GM10248 (cell line): ENCODE measurements at places on chromosomes 11 and 22.

GRCh38 chr11:73625696-73626318, 20.6 kb upstream of the PLEKHB1 start:
- DNase-seq = peak; percentile 84

DNA sequence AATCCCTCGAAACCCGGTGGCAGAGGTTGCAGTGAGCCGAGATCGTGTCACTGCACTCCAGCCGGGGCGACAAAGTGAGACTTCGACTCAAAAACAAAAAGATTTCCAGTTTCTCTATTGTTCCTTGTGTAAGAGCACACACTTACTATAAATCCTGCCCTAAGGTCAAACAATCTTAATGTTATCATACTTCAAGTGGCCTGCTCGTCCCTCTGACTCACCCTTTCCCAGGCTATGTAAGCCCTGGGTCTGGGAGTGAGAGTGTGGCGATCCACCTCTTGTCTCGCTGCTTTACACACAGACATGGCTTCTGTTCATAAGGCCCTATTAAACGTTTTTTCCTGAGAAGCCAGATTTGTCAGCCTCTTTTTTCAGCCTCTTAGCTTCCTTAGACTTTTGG, 24.4 kb upstream of the A4GALT start:
- DNase-seq = no peak

DNA sequence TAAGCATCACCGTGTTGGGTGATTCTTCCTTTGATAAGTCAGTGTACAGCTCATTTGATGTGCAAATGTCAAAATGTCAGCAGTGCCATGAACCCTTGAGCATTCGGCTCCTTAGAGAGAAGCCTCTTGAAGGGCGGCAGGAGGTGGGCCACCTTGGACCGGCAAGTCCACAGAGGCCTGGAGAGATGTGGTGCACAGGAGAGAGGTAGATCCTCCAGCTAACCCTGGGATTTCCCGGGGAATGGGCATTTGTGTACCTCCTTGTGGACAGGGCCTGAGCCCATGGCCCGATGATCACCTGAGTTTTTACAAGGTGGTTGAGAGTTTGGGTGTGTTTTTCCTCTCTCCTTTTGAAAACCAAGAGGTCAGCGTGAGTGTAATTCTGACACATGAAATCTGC, 133.2 kb upstream of the RCN1 start:
- DNase-seq = no peak

GRCh38 chr11:27281276-27281675, 81.7 kb downstream of the CCDC34 start:
- DNase-seq = no peak

DNA sequence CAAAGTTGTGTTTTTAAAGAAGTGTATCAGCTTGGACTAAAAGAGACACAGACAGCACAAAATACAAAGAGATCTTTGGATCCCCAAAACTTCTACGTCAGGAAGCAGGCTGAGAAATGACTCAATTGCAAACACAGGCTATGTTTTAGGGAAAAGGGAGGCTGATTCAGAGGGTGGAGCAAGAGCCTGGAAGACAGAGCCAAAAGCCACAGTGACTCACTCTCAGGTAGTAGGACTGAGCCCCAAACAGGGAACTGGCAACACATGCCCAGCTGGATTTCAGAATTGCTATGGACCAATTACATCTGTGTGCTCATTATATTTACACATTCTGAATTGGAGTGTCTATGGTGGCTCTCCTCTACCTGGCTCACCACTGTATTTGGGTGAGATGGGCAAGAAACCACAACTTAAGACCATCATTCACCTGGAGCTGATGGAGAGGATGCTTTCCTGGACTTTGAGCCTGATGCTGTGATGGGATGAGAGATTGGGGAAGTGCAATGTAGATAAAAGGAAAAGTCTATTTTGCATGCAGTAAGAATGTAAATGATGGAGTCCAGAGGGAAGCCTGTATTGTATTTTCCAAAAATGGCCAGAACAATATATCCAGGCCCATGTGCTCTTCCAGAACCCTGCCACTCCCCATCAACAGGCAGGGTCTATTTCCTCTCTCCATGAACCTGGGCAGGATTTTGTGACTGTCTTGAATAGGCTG, 20.8 kb upstream of the LINC01488 start:
- DNase-seq = no peak

- DNase-seq = no peak
Observed at GRCh38 chr11:1641096-1641495, 11.5 kb downstream of the KRTAP5-5 start.

DNA sequence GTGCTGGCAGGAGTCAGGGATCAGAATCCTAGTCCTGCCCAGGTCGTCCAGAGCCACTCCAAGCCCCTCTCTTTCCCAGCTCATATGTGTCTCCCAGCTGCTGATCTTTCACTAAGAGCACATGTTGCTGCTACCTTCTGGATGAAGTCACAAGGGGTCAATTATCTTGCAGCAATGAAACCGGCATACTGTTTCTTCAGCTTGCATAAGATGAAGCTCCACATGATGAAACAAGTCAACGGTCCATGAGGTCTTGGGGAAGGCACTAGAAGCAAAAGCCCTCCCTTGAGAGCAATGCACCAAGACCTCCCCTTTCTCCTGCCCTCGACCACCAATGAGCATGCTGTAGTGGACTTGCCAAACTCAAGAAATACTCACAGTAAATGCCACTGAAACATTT, 148.9 kb downstream of the TENM4 start:
- no peak for DNase-seq

DNA sequence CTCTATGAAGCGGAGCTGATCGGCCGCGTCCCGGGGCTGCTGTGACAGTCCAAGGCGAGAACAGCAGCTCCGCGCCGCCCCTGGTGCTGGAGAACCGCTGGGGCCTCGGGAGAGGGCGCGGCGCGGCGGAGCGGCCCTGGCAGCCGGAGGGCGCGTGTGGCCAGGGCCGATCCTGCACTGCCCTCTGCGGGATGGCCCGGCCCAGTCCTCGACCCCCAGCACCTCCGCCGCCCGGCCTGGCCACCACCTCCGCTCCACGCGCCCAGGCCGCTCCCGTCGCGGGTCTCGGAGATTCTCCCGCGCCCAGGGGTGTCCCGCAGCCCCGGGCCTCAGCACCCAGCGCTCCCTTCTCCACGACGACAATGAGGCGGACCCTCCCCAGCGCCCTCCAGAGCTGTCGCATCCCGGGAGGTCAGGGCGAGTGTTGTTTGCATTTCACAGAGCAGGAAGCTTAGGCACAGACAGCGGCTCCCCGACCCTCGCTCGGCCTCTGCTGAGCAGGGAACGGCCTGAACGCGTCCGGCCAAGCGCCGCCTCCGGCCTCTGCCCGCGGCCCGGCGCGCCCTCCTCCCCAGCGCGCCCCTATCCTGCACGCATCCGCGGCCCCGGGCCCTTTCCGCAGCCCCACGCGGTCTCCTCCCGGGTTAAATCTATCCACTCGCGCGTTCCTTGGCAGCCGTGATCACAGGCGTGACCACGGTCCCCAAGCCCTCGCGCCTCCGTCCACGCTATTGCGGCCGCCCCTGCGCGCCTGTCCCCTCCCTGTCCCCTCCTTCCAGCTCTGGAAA, 109.7 kb downstream of the WNT7B start:
- DNase-seq = peak; percentile 53

DNA sequence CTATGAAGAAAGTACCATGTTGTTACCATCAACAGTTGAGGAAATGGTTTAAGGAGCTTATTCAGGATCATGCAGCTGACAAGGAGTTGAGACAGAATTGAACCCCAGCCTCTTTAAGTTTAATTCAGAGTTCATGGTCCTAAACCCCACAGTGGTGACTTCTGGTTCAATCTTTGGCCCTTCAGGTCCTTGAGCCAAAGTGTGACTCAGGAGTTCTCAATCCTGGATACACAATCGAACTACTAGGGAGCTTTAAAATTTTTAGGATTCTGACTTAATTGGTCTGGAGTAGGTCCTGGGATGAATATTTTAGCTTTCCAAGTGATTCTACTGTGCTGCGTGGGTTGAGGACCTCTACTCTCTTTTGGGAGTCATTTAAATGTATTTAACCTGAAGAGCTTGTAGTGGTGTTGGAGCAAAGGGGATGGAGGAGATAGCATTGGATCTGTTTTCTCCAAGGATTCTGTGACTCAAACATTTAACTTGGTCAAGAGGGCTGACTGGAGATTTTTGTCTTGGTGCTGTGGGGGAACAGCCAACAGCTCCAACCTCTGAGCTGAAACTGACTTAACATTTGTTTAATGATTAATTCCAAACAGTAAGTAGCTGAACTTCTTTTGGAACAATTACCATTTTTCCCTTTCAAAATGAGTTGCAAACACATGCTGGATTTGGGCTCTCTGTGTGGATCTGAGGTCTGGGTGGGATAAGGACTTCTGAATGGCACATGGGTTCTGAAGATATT, 80.1 kb downstream of the INSC start:
- DNase-seq = no peak

- DNase-seq = no peak
Observed at GRCh38 chr11:30565027-30565426, 21.1 kb downstream of the MPPED2 start.

DNA sequence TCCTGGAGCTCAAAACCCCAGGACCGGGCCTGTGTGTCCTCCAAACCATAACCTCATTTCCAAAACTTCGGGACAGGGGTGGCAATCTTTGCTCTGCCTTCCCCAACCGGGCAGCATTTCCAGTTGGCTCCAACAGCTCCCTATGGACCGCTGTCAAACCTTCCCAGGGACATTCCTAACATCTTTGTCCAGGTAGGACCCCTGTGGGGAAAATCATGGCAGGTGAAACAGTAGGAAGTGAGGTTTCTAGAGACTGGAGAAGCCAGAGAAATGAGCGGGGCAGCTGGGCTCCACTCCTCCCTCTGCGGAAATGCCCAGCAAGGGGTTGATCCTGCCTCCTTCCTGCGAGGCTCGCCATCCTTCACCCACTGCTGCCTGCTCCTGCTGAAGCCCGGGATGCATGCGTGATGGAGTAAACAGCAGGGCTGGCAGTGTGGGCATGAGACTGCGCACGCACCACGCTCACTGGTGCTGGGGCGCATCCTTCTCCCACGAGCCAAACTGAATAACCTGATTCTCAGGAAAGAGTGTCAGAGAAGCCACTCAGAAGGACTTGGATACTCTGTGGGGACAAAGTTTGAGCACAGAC, 136.4 kb downstream of the BUD13 start:
- no peak for DNase-seq

DNA sequence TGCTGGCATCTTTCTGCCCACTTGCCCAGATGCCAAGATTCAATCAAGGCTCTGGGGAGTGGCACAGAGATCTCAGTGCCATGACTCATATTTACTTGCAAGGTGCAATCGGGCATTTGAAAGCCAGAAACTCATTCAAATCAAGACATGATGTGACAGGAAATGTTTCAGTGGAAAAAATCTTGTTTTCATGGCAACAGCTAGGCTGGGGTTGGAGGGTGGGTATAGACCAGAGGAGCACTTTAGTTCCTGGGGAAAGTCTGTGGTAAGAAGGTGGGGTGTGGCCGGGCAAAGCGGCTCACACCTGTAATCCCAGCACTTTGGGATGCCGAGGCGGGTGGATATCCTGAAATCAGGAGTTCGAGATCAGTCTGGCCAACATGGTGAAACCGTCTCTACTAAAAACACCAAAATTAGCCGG, 1.2 kb downstream of the MAJIN start:
- no peak for DNase-seq

- peak; percentile 84 for DNase-seq
Observed at GRCh38 chr22:23180301-23180892, at the start of gene BCR. Gene BCR, plus strand, starts transcription at chr22:23180509. Its CDS starts 452 bp downstream, at chr22:23180961.

- DNase-seq = no peak
Observed at GRCh38 chr11:35927104-35927503, 16.8 kb upstream of the LDLRAD3 start.

- no peak for DNase-seq
Observed at GRCh38 chr11:575313-575995, 816 bp upstream of the PHRF1 start.

- DNase-seq = no peak
Observed at GRCh38 chr22:20244691-20245576, 23.2 kb downstream of the RTN4R start.

GRCh38 chr11:70397983-70398833, at the start of gene CTTN:
Gene CTTN, plus strand, starts transcription at chr11:70398529. Its CDS starts 8,769 bp downstream, at chr11:70407298.
- DNase-seq = peak; percentile 88

- DNase-seq = no peak
Observed at GRCh38 chr11:61957021-61957770, 7.0 kb downstream of the BEST1 start.

DNA sequence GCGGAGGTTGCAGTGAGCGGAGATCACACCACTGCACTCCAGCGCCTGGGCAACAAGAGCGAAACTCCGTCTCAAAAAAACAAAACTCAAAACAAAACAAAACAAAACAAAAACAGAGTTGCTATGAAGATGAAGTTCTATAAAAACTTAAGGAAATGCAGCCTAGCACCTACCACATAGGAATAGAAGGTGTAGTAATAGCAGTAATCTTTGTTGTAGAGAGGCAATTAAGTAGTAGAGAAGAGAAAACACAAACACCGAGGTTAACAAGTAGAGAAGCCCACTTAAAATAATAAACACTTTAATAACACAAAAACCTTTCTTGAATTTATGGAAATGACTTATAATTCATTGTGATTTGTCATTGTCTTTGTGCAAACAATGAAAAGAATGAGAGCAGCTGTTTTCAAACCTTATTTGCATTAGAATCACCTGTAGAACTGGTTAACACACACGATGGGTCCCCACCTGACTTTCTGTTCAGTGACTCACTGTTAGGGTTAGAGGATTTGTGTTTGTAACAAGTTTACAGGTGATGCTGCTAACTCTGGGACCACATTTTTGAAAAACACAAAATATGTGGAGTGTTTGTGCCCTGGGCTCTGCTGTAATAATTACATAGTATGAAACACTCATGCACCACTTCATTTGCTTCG, 43.1 kb downstream of the TYR start:
- no peak for DNase-seq

DNA sequence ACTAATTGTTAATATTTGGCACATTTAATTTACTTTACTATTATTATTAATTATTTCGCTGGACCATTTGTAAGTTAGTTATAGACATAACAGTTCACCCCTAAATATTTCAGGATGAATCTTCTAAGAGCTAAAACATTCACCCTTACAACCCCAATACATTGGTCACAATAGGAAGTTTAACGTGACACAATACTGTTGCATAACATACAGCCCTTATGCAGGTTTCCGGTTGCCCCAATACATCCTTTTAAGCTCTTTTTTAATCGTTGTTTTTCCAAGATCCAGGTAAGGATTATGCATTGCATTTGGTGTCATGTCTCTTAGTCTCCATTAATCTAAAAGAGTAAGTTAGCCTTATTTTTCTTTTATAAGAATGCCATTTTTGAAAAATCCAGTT, 71.2 kb downstream of the HSD17B12 start:
- DNase-seq = no peak

GRCh38 chr22:27637604-27638003, 164.0 kb downstream of the MN1 start:
- no peak for DNase-seq

- no peak for DNase-seq
Observed at GRCh38 chr11:61618978-61619377, 38.1 kb upstream of the SYT7 start.
